Osteoblast (primary cell): ENCODE measurements at places on chromosomes 3 and 15.

- DNase-seq: no peak
Measured at GRCh38 chr15:89096664-89097063, 8.4 kb downstream of the ABHD2 start.

- DNase-seq: no peak
Measured at GRCh38 chr3:117019082-117019713, 309.6 kb downstream of the TUSC7 start.

GRCh38 chr3:164737174-164737573, 341.1 kb downstream of the SI start:
- DNase-seq: no peak

DNA sequence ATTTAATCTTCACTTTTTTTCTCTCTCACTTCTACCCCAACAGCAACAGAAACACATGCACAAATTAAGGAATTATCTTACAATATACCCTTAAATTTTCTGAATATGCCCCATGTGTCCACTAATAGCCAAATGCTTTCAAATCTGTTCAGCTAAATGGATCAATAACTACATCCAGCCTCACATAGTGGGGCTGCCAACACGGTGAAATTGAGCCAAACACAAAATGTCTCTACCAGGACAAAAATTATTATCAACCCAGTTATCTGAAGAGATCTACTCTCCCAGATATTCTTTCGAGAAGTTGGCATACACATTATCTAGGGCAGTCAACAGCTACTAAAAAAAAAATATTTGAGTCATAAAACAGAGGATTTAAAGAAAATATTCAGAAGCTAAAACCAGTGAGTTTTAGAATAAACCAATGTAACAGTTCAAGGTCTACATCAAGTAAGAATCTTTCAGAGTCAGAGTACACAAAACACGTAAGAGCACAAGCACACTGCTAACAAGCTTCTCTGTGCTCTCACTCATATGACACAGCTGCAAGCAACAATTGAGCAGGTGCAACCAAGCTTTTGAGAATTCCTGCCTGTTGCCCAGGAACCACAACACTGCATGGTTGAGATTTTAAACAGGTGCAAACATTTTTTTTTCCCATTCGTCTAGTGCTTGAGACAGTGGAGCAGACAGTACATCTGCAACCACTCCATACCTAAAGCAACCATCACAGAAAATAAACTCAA, 247.7 kb downstream of the ZBTB20 start:
- DNase-seq: no peak

- DNase-seq: no peak
Measured at GRCh38 chr15:39106950-39107349, 473.9 kb upstream of the THBS1 start.

DNA sequence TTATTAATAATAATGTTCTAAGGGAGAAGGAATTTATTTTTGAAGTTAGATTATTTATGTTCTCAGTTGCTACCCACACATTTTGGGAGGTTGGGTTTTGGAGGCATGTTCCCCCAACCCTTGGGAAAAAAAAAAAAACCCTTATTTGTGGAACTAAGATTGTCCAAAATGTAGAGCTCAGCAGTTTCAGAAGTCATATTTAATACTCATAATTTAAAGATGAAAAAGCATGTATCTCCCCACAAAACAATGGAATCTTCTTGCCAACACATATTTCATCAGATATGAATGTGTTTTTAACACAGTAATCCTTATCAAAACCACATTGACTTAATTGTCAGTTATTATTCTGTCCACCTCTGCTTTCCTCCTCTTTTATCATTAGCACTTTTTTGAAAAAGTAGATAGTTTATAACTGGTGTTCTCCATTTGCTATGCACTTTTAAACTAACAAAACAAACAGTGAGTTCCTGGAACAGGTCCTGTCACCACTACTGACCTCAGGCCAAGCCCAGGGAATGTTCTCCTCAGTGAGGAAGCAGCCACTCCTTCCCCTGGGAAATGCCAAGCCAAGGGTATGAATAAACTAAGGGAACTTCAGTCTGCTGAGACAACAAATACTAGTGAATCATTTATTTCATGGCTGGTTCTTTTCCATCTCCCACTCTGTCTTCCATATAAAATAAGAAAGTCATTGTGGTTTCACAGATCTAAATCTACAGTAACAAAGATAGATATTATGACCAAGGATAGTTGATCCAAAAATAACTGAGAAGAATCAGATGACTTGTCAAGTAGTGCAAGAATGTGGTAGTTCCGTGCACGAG, 414.4 kb upstream of the ALCAM start:
- DNase-seq: peak; percentile 85

DNA sequence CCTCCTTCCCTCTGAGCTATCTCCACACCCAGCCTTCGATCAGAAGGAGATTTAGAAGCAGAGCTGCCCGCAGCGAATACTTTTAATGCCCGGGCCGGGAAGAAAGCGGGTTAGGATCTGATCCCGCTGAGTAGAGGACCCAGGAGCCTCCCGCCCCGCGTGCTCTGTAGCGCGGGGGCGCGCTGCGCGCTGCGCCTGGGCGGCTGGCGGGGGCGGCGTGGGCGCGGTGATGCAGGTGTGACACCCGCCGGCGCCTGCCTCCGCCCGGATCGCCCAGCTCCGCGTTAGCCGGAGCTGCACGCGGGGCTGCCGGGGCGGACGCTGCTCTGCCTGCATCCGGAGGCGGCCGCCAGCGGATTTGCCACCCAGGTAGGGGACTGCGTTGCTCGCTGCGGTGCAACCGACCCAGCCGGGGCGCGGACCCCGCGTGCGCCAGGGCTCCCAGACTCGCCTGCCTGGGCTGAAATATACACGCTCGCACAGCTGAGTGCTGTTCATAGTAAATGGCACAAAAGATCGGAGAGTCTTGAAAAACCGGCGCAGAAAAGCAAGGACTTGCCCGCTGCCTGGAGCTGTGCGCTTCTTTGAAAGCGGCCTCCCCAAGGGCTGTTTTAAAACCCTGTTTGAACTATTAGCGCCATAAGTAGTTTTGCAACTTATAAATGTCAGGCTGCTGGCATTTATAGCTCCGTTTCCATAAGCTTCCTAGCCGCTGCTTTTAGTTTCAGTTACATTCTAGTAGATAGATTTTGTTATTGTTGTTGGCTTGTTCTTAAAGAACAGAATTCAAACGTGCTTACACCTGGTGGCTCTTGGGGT, at the start of gene SV2B:
Gene SV2B (plus strand): TSS at position 263 of the 819 bp plus-strand sequence. CDS start 126,007 bp downstream, outside the sequence.
- DNase-seq: peak; percentile 73

DNA sequence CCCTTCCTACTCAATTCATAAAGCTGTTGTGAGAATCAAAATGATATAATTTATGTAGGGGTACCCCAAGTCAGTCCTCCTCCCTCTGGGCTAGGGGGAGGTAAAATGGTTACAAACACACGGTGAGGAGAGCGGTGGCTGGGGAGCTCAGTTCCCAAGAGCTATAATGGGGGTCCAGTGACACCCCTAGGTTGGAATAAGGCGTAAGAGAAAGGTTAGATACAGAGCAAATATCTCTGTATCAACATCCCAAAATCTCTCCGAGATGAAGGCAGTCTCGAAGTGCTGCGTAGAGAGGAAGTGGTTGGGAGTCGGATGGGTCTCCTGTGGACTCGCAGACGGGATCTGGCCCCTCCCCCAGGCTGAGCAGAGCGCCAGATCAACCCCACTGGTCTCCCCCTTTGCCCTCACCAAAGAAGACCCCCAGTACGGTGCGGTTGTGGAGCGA, 1.8 kb downstream of the DUOX2 start:
- DNase-seq: peak; percentile 85

DNA sequence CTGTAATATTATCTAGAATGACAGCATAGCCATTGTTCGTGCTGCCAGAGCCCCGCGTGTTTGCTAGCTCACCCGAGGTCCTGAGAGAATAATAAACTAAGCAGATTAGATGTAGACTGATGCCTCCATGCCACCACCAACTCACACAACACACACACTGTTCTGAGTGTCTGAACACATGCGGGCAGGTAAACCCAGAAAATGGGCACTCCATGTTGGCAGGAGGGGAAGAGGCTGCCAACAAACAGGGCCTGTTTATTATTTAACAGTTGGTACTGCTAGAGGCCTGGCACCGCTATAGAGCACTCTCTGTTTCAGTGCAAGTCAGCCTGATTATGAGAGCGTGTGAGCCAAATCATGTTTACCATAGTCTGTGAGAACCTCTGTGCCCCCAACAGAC, 299.0 kb downstream of the ZBTB20 start:
- DNase-seq: no peak

DNA sequence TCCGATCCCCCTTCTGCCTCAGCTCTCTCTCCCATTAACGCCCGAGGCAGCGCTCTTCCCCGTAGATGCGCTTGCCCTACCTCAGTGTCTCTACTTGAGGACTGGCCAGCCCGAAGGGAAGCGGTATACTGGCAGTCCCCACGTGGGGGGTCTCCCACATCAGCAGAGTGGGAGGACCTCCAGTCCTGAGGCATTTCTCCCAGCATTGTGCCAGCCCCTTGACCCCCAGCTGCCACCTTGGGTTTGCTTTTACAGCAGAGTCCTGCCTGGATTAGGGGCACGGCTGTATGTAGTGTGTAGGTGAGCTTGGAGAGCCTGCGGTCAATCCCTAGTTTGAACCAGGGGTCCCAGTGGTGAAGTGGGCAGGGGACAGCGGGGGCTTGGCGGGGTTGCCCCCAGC, 767 bp downstream of the SEMA3F start:
- DNase-seq: no peak
